Posterior cingulate gyrus (tissue), 11 donors: ENCODE measurements at places on chromosomes 6 and 20.

GRCh38 chr20:21101453-21101931 lies 4.7 kb downstream of the LINC00237 start:
- no peak for DNase-seq

- peak; percentile 94 for DNase-seq
Measured at GRCh38 chr20:46308258-46309157, at the start of gene CDH22. Gene CDH22, minus strand, starts transcription at chr20:46308498. Its CDS starts 57,204 bp downstream, at chr20:46251294.

GRCh38 chr20:24366336-24367004 lies 103.0 kb upstream of the SYNDIG1 start:
- DNase-seq: no peak

DNA sequence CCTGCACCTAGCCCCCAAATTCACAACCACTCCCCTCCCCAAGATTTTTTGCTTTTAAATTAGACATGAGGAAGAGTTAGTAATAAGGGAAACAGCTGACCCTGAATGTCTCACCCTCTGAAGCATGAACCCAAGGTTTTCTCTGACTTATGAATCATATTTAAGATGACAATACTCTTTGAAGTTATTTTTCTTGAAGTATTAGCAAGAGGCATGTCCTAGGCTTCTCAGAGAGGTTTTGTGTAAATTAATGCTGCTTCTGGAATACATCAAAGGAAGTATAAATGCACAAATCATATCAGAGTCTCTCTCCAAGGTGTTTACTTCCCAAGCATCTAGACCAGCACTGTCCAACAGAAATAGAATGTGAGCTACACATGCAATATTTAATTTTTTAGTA lies 408.1 kb upstream of the MARCKS start:
- no peak for DNase-seq

GRCh38 chr6:89148016-89148750 lies 2.3 kb downstream of the PM20D2 start:
- DNase-seq: no peak

GRCh38 chr6:41252401-41253169 lies 24.4 kb downstream of the TREML4 start:
- no peak for DNase-seq

DNA sequence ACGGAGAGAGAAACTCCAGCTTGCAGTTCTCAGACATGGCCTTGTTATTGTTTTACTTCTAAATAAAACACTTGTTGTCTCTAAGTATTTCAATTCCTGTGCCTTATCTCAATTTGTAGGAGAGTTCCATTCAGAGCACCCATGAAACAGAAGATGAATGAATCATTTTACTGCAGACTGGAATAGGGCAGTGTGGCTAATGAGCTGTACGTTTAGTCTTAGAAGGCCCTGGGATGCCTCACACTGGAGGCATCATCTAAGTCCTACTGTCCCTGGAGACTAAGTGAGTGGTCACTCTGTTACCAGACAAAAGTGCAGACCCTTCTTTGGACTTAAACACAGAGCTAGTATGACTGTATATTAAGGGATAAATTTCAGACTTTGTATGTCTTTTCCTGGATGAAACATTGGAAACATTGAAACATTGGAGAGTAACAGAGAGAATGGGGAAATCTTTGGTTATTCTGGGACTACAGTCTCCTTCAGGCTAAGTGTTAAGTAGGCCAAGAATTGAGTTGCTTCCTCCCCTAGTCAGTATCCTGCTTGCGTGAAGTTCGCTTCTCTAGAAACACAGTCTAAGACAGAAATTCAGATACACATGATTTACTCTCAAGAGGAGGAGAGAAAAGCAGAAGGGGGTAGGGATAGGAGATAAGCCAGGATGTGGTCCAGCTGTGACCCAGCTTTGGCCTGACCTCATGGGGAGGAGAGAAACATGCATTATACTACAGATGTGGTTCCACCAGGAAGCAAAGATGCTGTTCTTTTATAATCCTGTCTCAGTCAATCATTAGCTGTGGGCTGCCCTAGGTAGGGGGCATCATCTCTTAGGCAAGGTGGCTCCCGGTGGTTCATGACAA lies 167.4 kb upstream of the BMP2 start:
- no peak for DNase-seq
